ENCODE measurements at places on chromosomes 5 and 9. TPM values are rescaled to one million over a fixed set of nuclear protein-coding genes. Genes with fewer than 3 reads are reported as not detected.
A peak's percentile ranks its signal among the peaks of the same experiment; 100 is the strongest.

Gene DAP
- 44.4 TPM for total RNA-seq

Gene HTR4
- total RNA-seq: not detected

- peak; percentile 59 for DNase-seq
Observed at GRCh38 chr9:134742822-134743535, 101.4 kb downstream of the COL5A1 start.

- no peak for DNase-seq
Observed at GRCh38 chr5:58934629-58935097, 351.8 kb downstream of the RAB3C start.

GRCh38 chr9:109270971-109271925 lies 49.6 kb downstream of the EPB41L4B start:
- DNase-seq: no peak

Measured in H1 (cell line).